Dermis blood vessel endothelial cell (primary cell): ENCODE measurements at places on chromosomes 11 and 22. TPM values are rescaled to one million over a fixed set of nuclear protein-coding genes. Genes with fewer than 3 reads are reported as not detected.

DNA sequence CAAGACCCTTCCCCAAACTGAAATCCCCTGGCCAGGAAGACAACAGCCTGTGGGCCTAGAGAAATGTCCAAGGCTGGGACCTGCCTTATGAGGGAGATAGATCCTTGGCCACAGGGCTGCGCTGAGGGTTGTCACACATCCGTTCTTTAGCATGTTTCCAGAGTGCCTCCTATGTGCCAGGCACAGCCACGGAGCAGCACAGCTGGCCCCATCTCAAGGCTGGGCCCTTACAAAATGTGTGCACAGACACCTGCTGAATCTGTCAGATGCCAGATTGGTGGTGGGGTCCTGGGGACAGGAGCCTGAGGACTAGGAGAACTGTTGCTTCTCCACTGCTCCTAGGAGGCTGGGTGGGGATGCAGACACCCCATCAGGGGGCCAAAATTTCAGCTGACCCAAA, 11.2 kb downstream of the GRIK4 start:
- DNase-seq: no peak

DNA sequence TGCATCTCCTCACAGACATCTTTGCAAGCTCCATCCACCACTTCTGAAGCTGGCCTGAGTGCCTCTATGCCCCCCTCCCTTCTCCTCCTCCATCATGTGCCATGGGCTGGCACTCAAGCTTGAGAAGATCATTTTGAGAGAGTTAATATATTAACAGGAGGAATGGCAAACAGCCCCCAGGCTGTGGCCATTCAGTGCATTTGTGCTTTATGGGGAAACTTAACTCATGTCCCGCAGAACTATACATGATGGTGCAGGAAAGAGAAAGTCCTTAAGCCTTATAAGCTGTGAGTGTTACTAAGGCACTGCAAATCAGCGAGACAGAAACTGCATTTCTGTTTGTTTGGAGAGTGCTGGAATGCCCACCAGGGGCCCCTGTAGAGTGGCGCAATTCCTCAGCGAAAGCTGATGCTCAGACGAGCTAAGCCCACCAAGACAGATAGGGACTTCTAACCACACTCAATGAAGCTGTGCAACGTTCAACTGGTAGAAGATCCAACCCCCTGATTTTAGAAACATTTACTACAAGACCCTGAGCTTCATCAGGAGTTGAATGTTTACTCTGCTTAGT, 26.8 kb upstream of the PHLDA2 start:
- DNase-seq: no peak

- no peak for DNase-seq
Measured at GRCh38 chr11:120516461-120517389, 5.2 kb downstream of the GRIK4 start.

DNA sequence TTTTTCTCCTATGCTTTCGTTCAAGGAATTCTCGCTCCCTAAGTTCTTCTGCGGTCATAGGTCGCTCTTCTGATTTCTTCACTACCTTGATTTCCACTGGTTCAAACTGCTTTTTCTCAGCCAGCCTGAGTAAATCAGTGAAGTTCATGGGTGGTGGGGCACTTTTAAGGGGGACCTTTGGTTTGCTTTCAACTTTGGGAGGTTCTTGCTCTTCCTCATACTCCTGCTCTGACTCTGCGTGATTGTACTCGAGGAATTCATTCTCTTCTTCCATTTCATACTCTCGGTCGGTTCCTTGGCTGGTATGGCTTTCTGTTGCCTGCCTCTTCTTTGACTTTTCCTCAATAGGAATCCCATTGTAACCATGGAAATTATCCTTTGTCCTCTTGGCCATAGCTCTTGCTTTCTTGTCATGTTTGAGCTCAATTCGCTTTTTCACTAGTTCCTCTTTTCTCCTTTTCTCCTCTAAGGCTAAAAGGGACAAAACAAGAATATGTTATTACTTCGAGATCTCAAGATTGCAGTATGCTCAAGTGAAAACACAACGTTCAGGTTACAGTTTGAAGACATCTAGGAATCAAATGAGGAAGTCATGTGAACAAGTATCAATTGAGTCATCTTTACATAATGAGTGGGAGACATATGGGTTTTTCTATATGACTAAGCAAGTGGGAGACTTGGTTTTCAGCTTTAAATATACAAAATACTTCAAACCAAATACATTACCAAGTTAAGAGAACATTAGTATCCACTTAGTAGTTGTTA, 16.2 kb downstream of the MISFA start:
- DNase-seq: no peak

- DNase-seq: no peak
Measured at GRCh38 chr11:62050716-62051115, 73.1 kb upstream of the INCENP start.

DNA sequence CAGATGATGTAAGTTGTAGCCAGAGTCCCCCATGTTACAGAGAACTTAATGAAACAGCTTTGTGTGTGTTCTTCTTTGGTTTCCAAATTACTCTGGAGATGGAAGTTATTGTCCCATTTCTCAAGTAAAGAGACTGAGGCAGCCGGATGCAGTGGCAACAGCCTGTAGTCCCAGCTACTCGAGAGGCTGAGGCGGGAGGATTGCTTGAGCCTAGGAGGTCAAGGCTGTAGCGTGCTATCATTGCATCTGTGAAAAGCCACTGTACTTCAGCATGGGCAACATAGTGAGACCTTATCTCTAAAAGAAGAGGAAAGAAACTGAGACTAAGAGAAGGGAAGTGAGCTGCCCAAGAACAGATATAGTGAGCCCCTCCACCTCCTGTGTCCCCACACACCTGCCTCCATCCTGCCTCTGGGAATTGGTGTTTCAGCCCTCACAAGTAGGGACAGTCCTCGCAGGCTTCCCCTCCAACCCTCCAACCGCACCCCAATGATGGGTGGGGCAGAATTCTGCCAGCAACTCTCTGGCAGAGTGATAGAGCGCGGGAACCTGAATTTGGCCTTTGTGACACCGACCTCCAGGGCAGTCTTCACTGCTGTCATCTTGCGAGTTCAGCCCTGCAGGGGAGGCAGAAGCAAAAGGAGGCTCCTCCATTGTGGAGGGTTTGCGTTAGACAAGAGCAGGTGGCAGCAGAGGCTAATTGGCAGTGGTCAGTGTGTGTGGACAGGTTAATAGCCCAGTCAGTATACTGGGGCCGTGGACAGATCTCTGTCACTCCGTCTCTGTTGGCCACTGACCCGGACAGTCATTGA, 1.6 kb downstream of the PDXP start:
- no peak for DNase-seq

DNA sequence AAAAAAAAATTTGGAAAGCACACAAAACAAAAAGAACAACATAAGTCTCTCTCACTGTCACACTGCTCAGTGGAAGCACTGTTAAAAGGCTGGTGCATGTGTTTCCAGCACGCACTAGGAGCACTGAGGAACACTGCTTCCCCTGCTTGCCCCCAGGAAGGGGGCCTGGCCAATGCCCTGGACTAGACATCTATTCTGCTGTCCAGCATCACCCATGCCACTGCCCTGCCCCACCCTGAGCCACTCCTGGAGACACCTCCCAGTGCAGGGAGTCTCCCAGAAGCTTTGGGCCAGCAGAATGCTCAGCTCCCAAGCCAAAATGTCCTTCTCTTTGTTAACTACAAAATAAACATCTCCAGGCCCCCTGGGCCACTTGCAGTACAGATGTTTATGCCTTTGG, 49.7 kb upstream of the EMID1 start:
- no peak for DNase-seq

Gene SYCE3
- total RNA-seq: not detected in 2 replicates

Gene SCN3B
- 2.5 and 4.9 TPM in 2 replicates for total RNA-seq

Gene ACR
- total RNA-seq: 0.34 and 0.79 TPM in 2 replicates
